AG09309 (cell line): ENCODE measurements at places on chromosomes 3 and 15.

DNA sequence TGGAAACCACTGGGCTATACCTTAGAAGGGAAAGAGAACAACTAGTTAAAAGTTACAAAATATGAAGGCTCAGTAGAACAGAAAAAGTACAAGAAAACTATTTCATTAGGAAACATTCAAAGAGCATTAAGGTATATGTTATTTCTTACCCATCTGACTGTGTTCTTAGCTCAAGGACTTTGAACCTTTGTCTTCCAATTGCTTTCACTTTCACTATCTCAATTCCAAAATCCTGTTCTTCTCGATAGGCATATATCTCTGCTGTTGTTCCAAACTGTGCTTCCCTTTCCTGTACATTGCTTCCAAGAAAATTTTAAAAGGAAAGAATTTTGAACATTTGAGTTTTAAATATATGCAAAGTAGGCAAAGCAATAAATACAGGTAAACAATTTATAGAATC lies 6.9 kb downstream of the CRBN start:
- no peak for DNase-seq

GRCh38 chr3:13316603-13317002 lies 103.5 kb downstream of the NUP210 start:
- no peak for DNase-seq

GRCh38 chr3:183485093-183485492 lies 56.7 kb upstream of the MCF2L2 start:
- no peak for DNase-seq

- no peak for DNase-seq
Observed at GRCh38 chr15:41987925-41988275, 15.5 kb upstream of the EHD4 start.

- DNase-seq: no peak
Observed at GRCh38 chr3:95711789-95712188, 1102.6 kb upstream of the EPHA6 start.

- DNase-seq: no peak
Observed at GRCh38 chr15:62186578-62186977, 21.5 kb upstream of the C2CD4B start.

GRCh38 chr3:48299746-48300712 lies 33.4 kb downstream of the SPINK8 start:
- DNase-seq: no peak

GRCh38 chr3:182521339-182521738 lies 272.0 kb upstream of the ATP11B start:
- DNase-seq: no peak

GRCh38 chr3:43503067-43503728 lies 118.6 kb downstream of the ANO10 start:
- peak; percentile 2 for DNase-seq

- no peak for DNase-seq
Observed at GRCh38 chr3:38565339-38566214, 69.4 kb downstream of the EXOG start.

DNA sequence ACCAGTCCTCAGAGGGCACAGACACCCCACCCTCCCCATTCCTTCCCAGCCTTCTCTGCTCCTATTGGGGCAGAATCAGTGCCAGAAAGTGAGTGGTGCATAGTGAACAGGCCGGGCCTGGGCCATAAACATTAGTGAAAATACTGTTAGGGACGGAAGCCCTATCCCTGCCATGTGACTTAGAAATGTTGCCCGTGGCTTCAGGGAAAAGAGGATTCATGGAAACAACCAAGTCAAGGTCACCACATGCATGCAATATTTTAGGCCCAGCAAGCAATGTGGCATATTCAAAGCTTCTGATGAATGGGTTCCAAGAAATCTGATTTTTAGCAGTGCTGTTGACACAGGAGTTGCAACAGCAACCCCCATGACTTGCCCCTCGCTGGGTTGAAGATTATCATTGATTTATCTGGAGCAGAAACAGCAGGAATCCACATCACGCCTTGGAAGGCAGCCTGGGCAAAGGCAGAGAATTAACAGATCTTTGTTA lies 52.3 kb downstream of the CCNL1 start:
- no peak for DNase-seq

DNA sequence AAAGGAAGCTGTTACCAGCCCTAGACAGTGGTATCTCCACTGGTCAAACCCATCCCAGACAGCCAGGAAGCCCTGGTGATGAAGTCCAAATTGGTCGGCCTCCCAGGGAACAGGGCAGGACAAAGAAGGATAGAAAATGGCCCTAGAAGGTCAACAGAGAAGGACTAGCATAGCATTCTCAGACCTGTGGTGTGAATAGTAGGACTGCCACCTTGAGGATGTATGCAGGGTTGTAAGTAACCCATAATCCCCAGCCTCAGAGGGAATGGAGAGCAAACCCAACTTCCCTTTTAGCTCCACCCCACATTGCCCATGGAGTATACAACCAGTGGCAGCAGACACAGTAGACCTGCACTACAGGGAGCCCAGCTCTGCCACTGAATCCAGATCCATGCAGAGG lies 68.6 kb upstream of the EIF1B start:
- DNase-seq: no peak

GRCh38 chr3:69033470-69033869 lies 18.7 kb downstream of the TMF1 start:
- DNase-seq: no peak

DNA sequence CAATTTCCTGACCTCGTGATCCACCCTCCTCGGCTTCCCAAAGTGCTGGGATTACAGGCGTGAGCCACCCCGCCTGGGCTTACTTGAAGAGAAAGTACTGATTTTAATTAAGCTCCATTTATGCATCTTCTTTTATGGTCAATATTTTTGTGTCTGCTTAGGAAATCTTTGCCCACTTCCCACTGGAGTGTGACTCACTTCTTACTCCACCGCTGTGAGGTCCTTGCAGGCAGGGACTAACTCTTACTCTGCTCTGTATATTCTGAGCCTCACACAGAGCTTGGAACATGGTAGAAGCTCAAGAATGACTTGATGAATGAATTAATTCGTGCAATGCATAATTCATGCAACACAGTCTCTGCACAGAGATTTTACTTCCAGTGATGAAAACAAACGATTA lies 2.9 kb upstream of the TM4SF19 start:
- peak; percentile 38 for DNase-seq

DNA sequence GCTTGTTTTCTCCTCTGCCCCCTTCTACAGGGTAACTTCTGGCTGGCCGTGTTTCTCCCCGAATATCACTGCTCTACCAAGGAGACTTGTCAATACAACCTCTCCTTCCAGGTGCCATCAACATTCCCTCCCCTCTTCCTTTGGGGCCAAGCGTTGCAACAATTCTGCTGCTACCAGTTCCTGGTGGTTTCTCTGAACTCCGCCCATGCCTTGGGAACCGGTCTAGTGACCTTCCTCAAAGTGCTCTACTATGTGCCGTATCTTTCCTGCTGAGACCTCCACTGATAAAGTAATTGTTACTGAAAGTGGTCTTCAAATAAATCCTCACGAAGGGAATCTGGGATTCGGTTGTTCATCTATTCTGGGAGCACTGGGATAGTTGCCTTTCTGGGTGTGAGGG lies 26.2 kb downstream of the PCSK6 start:
- DNase-seq: no peak

DNA sequence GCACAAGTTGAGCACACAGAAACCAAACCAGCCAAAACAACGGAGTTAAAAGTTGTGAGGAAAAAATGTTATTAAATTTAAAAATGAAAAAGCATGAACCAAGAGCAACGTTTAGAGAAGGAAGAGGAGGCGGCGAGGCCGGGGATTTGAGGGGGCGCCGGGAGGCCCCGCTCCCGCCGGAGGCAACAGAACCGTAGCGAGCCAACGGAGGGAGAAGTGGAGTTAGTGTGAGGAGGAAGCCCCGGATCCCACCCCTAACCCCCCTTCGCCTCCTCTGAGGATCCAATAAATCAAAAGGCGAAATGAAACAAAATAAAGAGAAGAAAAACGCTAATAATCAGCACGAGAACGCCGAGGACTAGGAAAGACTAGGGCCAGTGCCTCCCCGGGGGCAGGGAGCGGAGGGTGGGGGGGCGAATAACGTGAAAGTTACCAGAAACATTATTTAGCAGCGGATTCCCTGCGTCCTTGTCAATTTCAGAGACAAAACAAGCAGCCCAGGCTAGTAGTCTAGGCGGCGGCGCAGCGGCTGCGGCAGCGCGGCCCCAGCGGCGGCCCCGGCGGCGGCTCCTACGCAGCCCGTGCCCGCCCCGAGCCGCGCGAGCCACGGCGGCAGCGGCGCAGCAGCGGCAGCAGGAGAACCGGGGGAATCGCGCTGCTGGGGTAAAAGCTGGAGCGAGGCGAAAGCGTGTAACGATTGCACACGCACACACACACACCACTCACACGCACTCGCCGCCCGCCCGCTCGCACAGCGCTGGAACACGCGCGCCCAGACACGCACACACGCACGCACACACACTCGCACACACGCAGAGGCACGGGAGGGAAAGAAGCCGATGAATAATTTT lies 1.7 kb downstream of the MEIS2 start:
- DNase-seq: no peak

DNA sequence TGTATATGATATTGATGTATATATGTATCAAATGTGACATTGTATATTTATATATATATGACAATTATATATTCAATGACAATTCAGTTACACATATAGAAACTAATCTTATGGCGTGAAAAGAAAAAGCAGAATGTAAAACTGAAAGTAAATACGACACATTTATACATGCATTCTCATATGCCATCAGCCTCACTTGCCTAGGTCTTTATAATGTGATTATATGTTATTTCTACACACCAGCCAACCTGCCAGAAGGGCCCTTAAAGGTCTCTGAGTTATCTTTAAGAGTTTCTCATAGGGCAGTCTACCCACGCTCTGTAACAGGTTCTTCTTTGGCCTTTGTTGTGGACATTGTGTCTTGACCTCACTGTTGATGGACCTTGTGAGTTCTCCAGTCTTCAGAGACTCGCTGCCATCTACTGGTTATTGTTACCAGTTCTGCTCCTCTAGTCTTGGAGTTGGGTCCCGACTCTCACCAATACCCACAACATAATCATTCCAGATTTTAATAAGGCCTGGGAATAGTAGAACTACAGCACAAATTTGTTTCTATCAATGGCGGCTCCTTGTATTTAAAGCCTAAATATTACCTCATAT lies 371.5 kb upstream of the GOLIM4 start:
- no peak for DNase-seq

DNA sequence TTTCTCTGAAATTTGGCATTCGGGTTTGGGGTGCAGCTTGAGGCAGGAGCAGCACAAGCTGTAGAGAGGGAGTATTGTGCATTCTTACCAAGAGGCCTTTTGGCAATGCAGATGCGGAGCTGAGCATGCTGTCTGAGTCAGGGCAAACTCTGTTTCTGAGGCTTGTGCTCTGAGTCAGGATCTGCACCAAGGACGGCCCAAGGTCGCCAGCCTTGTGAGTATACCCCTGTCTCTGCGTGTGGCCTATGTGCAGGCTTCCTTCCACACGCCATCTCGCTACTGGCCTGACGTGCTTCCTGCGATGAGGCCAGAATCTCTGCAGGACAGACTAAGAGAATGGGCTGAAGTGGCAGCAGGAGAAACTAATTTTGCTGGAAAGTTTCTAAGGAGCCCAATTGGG lies 83.8 kb upstream of the ROPN1 start:
- no peak for DNase-seq

DNA sequence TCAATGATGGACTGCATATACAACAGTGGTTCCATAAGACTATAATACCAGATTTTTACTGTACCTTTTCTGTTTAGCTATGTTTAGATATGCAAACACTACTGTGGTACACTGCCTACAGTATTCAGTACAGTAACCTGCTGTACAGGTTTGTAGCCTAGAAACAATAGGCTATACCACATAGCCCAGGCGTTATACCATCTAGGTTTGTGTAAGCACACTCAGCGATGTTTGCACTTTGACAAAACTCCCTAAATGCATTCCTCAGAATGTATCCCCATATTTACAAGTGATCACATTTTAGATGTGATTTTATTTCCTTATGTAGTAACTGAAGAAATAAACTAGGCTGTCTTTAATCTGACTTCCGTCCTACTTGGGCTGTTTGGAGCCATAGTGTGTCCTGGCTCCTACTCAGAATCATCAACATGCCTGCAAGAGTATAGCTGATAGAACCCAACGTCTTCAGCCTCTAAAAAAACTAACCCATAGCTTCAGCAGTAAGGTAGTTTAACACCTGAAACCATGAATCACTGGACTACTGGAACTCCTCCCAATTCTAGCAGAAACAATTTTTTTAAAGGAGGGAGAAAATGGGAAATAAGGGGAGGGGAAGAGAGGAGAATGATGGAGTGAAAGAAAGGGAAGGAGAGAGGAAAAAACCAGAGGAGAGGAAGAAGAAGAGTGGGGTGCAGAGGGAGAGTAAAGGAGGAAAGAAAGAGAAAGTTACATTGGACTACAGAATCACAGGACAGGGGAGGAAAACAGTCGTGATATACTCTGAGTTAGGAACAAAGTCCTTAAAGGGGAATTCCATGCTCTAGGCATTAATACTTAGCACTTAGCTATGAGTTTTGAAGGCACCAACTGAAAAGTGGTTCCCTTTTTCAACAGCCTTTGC lies 67.7 kb upstream of the PLXND1 start:
- DNase-seq: no peak

DNA sequence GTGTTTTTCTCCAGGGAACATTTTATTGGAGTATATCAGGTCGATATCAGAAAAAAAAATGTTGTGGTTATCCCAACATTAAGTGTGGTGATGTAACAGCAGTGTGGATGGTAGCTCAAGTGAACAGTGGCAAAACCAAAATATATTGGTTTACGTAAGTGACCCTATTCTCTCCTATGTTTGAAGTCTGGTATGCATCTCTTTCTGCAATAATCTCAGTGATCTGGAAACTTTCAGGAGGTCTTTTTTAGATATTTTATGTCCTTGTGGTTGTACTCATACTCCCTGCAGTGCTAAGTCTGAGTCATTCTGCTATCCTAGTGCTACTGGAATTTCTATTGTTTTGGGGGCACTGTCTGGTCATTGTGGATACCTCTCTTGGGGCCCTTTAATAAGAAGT lies 137.9 kb downstream of the SNRPN start:
- no peak for DNase-seq

GRCh38 chr3:152703245-152703890 lies 131.6 kb upstream of the P2RY1 start:
- no peak for DNase-seq

DNA sequence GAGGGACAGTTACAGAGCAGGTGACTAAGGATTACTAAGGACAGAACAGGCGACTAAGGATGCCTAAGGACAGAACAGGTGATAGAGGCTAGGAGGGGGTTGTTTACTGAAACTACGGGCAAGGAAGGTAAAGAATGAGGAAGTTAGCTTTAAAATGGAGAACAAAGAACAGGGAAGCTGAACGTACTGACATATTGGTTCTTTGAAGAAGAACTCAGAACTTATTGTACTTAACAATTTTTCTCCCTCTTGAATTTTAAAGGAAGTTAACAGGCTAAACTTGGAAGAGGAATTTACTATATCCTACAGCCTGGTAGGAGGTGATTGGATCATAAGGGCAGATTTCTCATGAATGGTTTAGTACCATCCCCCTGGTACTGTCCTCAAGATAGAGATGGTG lies 290.2 kb downstream of the SHQ1 start:
- DNase-seq: no peak

- DNase-seq: no peak
Observed at GRCh38 chr3:127110982-127111693, 81.8 kb upstream of the PRR23E start.
